ENCODE measurements at places on chromosomes 6 and 20.

- DNase-seq, result no peak
Measured at GRCh38 chr6:6975459-6976111, 132.2 kb upstream of the RREB1 start.

GRCh38 chr6:28525496-28526039 lies at the start of gene GPX5:
Gene GPX5, plus strand, starts transcription at chr6:28525881. Its CDS starts 133 bp downstream, at chr6:28526014.
- DNase-seq, result no peak

DNA sequence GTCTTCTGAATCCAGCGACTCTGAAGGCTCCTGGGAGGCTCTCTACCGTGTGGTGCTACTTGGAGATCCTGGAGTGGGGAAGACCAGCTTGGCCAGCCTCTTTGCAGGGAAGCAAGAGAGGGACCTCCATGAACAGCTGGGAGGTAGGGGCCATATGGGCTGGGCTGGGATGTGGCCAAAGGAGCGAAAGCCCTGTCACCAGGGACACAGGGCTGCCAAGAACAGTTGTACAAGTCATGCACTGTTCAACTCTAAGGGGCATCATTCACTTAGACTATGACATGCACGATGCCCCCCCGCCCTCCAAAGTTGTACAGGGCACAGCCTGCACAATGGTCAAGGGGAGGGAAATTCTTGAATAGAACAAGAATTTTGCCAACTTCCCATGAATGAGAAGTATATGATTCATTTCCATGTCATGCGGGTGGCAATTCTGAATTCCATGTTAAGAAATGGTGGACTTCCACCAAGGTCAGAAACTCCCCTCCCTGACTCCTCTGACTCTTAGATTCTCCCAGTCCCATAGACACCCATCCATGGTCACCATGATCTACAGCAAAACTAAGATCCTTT lies 1.6 kb downstream of the REM1 start:
- DNase-seq, result peak; percentile 26

- no peak for DNase-seq
Measured at GRCh38 chr6:22349528-22349927, 52.7 kb upstream of the PRL start.

DNA sequence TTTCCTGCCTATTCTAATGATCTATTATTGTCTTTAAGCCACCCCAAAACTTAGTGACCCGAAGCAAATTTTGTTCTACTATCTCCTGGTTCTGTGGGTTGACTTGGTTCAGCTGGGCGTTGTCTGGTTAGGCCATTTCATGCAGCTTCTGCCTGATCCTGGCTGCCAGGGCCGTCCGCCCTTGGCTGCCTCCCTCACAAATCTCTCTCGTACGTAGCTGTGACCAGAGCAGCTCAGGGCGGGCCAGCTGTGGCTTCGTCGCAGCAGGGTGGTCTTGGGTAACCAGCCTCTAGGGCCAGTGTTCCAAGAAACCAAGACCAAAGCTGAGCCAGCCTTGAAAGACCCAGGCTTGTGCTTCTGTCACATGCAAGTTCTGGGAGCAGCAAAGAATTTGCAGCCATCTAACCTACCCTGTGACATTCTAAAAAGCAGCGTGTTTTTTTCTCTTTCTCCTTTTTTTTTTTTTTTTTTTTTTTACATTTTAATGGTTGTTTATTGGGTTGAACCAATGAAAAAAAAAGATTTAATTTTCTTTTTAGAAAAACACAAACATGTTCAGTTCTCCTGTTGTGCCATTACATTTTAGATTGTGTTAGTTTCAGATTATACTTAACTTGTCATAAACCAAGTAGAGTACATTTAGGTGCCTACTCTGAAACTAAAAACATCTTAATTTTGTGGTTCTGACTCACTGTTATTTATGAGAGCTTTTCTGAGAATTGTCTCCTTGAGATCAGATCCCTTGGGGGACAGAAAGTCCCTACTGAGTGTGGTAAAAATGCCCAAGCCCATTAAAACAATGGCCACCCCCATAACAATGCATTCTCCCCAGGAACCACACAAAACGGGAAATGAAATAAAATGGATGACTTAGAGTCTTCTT lies 83.9 kb downstream of the ZDHHC14 start:
- no peak for DNase-seq

- DNase-seq, result peak; percentile 35
Measured at GRCh38 chr20:49446808-49447207, 35.7 kb downstream of the KCNB1 start.

DNA sequence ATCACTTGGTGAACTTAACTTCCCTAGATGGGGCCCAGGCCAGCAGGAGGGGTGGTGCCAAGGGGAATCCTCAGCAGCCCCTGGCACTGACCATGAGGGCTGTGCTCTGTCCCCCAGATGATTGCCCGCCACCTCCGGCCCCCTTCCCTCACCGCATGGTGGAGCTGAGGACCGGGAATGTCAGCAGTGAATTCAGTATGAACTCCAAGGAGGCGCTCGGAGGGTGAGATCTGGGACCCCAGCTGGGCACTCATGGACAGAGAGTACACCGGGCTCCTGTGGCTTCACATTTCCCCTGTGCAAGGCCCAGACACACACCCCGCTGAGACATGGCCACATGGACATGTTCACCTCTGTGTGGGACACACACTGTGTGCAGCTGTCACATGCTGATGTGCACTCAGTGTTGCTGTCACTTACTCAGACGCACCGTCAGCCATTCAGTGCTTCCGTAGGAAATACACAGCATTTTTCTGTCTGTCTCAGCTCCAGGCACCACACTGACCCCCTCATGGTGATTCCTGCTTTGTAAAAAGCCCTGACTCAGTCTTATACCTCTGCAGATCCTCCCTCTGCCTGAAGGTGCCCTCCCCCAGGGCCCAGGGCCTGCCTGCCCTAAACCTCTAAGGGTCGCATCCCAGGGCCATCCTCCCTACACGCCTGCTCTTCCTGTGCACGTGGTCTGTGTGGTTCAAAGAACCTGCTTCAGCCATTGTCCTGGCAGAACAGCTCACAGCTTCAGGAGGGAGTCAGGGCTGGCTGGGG lies 4.4 kb downstream of the MYLK2 start:
- DNase-seq, result no peak

DNA sequence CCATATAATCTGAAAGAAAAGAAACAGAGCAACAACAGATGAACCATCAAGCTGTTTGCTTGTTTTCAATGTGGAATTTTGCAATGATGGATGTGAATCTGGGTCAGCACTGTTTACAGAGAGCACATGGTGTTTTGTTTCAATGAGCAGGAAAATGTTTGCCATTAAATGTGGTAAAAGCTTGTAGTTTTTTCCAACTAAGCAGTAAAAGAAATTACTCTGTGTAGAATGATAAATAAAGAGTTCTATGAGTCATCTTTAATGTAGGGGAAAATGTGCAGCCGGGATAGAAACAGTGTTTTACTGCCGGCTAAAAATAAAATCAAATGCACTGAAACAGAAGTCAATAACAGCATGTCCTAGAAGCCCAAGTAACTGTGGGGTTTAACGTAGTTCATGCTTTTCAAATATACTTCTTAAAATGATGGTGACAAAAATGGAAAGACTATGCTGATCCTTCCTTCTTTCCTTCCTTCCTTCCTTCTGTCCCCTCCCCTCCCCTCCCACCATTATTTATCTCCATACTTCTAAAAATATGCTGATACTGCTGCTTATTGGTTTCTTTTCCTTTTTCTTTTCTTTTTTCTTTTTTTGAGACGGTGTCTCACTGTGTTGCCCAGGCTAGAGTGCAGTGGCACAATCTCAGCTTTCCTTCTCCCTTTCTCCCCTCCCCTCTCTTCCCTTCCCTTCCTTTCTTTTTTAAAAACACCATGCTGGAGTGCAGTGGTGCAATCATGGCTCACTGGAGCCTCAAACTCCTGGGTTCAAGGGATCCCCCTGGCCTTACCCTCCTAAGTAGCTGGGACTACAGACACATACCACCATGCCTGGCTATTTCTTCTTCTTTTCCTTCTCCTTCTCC lies 6.3 kb upstream of the NAA20 start:
- DNase-seq, result no peak

GRCh38 chr6:162999575-163000285 lies 272.0 kb downstream of the PACRG start:
- DNase-seq, result no peak

GRCh38 chr6:156933201-156934068 lies 156.3 kb downstream of the ARID1B start:
- DNase-seq, result no peak

DNA sequence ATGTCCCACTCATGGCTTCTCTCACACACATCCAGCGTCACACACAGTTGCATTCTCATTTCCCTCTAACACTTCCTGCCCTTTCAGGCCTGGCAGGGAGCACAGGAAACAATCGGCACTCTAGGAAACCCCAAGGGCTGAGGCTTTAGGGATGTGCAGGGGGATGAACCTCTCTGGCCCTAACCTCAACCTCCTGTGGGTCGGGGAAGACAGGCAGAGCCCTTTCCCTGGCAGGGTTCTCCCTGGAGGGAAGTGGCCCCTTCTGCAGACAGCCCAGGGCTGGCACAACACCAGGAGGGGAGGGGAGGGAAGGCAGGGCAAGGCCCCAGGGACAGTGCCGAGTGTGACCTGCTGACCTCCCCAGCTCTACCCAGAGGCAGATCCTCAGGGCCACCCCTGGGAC lies 2.7 kb downstream of the TEAD3 start:
- peak; percentile 75 for DNase-seq

- no peak for DNase-seq
Measured at GRCh38 chr20:57672953-57673575, 36.8 kb downstream of the PMEPA1 start.

DNA sequence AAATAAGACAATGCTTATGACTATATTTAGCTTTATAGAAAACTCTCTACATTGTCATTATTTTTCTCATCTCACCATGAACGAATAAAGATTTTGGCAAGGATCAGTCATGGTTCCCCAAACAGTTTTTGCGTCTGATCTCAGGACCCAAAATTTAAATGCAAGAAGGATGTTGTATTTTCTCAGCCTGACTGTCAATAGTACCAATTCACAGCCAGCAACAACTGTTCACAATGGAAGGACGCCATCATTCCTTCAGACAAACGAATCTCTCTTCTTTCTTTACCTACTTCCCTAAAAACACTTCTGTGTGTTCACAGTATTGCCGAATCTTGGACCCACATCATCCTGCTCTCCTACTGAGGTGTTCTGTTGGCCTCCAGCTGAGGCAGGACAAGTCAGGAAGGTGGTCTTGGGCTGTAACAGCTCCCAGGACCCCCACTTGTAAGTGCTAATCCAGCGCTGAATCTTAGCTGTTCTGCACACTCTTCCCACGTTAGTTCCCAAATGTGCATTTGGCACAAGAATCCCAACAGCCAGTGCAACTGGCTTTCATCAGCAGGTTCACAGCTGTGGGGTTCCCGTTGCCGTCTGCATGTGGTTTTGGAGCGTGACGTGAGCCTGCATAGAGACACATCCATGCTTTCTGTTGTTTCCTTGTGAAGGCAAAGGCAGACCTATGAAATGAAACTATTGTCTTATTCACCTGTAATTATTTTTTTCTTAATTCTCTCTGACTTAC lies 600.0 kb downstream of the QKI start:
- no peak for DNase-seq

DNA sequence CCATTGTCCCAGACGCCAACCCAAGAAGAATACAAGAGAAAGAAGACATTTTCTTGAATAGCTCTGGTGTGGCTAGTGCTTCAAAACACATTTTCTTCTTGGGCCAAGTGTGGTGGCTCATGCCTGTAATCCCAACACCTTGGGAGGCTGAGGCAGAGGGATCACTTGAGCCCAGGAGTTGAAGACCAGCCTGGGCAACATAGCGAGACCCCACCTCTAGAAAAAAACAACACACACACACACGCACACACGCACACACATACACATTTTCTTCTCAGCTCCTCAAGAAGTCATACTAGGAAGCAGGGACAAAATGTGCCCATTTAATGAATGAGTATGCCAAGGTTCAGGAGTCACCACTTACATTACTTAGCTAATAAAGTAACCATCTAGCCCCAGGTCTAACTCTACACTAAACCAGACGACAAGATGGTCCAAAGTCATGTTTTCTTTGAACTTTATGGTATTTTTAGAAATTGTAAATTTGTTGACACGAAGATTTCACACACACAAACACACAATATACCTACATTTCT lies 68.8 kb downstream of the ZMYND8 start:
- no peak for DNase-seq

DNA sequence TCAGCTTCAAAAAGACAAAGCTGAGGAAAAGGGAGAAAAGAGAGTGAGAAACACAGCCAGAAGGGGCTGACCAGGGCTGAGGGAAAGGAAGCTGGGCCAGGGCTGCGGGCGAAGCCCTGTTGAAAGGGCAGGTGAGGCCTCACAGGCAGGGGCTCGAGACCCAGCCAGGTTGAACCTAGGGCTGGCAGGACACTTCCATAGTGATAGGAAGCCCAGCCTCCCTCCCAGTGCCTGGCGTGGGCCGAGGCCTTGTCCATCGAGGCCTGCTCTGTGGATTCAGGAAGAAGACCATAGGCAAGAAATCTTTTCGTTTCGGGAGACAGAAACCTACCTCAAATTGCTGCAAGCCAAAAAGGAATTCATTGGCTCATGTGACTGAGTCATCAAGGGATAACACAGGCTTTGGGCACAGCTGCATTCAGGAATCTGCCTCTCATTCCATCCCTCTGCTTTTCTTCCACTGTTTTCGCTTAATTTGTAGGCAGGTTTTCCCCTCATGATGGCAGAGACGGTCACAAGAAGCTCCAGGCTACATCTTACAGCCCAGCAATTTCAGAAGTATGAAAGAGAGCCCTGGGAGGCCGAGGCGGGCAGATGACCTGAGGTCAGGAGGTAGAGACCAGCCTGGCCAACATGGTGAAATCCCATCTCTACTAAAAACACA lies 311.1 kb upstream of the SULF2 start:
- DNase-seq, result no peak

DNA sequence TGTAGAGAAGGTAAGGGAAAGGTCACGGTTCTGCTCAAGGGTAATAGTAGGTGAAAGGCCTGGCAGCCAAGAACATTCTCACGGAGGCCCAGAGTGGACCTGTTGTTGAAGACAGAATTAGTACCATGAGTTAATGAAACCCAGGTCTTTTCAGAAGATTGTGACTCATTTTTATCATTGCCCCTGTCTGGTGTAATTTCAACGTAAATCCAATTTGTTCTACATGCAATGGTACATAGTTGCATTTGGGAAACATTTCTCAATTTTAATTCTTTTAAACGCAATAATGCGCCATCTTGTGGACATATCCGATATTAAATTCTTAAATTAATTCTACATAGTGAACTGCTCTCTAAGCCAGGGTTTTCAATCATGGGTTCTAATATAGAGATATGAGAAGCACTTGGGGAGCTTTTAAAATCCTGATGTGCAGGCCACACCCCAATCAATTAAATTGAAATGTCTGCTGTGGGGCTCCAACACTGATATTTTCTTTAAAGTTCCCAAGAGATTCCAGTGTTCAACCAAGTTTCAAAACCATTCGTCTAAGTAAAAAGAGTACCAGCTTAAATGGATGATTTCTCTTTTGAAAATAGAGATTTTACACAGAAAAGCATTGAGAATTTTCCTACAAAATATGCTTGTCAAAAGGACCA lies 257.4 kb downstream of the PLCB1 start:
- DNase-seq, result peak; percentile 71

Measured in inflammatory macrophage treated with lipopolysaccharide for 4 hours (primary cell).